ENCODE measurements at places on chromosomes 7 and 10.

- no peak for DNase-seq
These were observed 12.8 kb upstream of the FMC1 start for GRCh38 chr7:139328375-139328774.

DNA sequence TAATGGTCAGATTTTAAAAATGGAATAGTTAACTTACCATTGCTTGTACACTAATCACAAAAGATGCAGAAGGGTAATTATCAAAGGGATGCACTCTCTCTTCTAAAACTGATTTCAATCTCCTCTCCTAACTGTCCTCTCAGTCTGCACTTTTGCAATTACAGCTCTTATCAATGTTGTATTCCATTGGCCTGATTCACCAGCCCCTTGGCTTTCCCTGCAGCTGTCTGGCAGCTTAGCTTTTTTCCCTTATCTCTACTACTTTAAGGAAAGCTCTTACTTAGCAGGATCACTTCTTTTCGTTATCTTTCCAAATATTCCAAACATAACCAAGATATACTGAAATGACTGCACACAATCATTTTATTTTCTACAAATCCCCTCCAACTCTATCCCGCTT is 448.8 kb downstream of the GRM8 start:
- DNase-seq, result no peak

DNA sequence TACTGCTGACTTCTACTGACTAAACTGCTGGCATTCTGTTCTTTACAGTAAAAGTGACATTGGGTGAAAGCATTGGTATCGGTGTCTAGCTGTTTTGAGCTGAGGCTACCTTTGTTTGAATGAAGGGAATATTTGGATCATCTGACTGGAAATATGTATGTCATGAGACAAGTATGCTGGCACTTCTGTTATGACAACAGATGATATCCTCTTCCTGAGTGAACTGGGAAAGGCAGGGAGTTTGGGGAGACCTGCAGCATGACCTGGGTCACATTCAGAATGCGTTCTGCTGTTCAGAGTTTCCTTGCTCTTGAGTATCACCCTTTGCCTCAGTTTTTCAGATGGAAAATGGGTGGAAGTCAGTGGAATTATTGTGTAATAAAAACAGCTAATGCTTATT is 81.8 kb downstream of the PLCE1 start:
- no peak for DNase-seq

- DNase-seq, result no peak
These were observed 83.5 kb downstream of the OTUD1 start for GRCh38 chr10:23522345-23522744.

DNA sequence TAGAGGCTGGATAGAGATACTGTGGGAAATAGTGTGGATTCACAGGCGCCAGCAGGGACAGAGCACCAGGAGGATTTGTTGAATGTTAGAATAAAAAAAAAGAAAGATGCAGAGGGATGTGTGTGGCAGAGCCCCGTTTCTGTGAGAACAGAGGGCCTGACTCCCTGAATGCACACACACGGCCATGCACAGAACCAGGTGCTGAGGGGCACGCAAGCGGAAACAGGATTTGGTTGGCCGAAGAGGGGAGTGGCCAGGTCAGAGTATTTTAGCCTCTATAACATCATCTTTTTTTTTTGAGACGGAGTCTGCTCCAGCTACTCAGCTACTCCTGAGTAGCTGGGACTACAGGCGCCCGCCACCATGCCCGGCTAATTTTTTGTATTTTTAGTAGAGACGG is 21.9 kb downstream of the IQCE start:
- no peak for DNase-seq

Data from CD4-positive, alpha-beta T cell treated with Interleukin-2 at 100 ng/mL for 4 hours (primary cell).